GM12878 (cell line): ENCODE measurements at places on chromosomes 1 and 21. TPM values are rescaled to one million over a fixed set of nuclear protein-coding genes. Genes with fewer than 3 reads are reported as not detected.

LRRC47 gene
- 31.0 and 34.6 TPM in 2 replicates for total RNA-seq

TNN gene
- 0.10 TPM in 1 of 2 replicates, not detected in the other for total RNA-seq

OR10J1 gene
- not detected in 2 replicates for total RNA-seq

FCRLA gene
- 286 and 294 TPM in 2 replicates for total RNA-seq

C1orf87 gene
- not detected in 2 replicates for total RNA-seq

HHIPL2 gene
- 0.13 TPM in 1 of 2 replicates, not detected in the other for total RNA-seq

NHLH1 gene
- 0.80 and 0.85 TPM in 2 replicates for total RNA-seq

C1orf185 gene
- not detected in 2 replicates for total RNA-seq

GRCh38 chr1:215761446-215761845 is 194.3 kb downstream of the KCTD3 start:
- DNase-seq = no peak

DNA sequence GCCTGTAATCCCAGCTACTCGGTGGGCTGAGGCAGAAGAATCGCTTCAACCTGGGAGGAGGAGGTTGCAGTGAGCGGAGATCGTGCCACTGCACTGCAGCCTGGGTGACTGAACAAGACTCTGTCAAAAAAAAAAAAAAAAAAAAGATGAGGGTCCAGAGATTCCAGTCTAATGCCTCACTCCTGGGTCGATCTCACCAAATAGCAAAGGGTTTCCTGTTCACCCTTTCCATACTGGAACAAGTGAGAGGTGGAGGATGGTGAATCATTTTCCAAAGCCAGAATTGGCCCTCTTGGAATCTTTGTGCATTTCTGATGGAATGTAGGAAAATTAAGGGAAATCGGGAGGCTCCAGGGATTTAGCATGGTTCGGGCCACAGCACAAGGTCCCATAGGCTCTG is 58.1 kb upstream of the ZNF648 start:
- DNase-seq = no peak

- no peak for DNase-seq
Measured at GRCh38 chr1:16955186-16955585, 25.2 kb downstream of the MFAP2 start.

GRCh38 chr1:67951014-67951413 is 99.4 kb downstream of the DIRAS3 start:
- DNase-seq = no peak

- peak; percentile 23 for DNase-seq
Measured at GRCh38 chr1:79040424-79041082, 34.0 kb upstream of the ADGRL4 start.

DNA sequence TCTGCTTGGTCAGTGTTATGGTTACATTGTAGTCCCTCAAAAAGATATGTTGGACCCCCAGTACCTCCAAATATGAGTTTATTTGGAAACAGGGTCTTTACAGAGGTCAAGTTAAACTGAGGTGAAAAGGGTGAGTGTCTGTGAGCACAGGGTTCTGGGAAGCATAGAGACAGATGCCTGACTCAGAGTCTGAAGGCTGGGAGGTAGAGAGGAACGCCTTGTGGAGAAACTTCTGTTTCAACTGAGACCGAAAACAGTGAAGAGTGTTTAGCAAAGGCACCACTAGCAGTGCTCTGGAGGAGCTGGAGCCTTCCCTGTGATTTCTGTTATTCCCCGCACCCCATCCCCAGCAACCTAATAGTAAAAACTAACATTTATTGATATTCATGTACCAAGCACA is 65.2 kb upstream of the LRRC8D start:
- no peak for DNase-seq

DNA sequence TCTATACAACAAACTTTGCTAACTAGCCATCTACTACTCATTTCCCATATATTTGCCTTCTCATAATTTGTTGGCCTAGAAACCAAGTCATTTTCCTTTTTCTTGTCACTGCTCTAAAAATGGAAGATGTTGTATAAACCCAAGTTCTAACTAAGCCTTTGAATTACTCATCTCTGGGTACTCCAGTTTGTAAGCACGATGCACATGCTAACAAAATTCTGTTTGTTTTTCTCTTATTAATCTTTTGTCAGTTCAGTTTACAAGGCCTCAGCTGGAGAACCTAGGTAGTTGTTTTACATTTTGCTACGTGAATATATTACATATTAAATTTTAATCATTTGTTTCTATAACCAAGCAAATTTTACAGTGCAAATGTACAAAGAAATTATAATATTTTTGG is 663.2 kb upstream of the RGS18 start:
- no peak for DNase-seq

DNA sequence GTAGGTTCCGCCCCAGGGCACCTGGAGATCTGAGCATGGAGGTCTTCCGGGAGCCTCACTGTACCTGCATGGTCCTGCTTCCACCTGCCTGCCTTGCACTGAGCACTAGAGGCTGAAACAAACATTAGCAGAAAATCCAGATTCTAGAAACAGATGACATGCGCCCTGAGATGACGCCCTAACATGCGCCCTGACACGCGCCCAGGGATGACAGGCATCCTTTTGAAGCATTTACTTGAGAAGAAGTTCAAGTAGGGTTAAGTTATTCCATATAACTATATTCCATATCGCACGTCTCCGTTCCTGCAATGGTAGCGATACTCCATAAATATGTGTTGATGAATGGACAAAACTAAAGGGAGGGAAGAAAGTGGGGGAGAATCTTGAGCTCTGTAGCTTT is 13.7 kb downstream of the ACTA1 start:
- DNase-seq = no peak

GRCh38 chr1:147812799-147813198 is 52.4 kb upstream of the GJA5 start:
- DNase-seq = no peak

- DNase-seq = no peak
Measured at GRCh38 chr1:43602990-43603389, 47.0 kb upstream of the KDM4A start.

- no peak for DNase-seq
Measured at GRCh38 chr1:175314300-175314699, 121.7 kb upstream of the KIAA0040 start.
